ENCODE measurements at places on chromosomes 4 and X.

GRCh38 chr4:83568062-83568461, 32.2 kb downstream of the GPAT3 start:
- DNase-seq, result no peak

- DNase-seq, result no peak
These were observed 10.8 kb downstream of the HNRNPDL start for GRCh38 chr4:82419451-82419850.

DNA sequence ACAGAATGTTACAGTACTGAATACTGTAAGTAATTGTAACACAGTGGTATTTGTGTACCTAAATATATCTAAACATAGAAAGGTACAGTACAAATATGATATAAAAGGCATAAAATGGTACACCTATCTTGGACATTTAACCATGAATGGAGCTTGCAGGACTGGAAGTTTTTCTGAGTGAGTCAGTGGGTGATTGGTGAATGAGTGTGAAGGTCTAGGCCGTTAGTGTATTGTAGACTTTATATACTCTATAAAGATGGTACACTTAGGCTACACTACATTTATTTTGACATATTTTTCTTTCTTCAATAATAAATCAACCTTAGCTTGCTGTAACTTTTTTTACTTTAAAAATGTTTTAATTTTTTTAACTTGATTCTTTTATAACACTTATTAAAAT, 422.5 kb upstream of the FSTL5 start:
- DNase-seq, result no peak

- DNase-seq, result no peak
These were observed 159.4 kb downstream of the TRAM1L1 start for GRCh38 chr4:116925900-116926457.

- DNase-seq, result peak; percentile 8
These were observed 74.7 kb upstream of the IL13RA1 start for GRCh38 chrX:118652717-118653116.
